ENCODE measurements at places on chromosomes 4 and X. TPM values are rescaled to one million over a fixed set of nuclear protein-coding genes. Genes with fewer than 3 reads are reported as not detected.

Gene PNMA5
- total RNA-seq: not detected

Gene NUDT10
- total RNA-seq: 2.1 TPM

Gene FGG
- not detected for total RNA-seq

Gene PLXNA3
- 29.4 TPM for total RNA-seq

Gene ARAF
- 13.4 TPM for total RNA-seq

Gene PDE6B
- total RNA-seq: 1.2 TPM

Gene DCLK2
- total RNA-seq: 10.1 TPM

Gene PCDH11X
- total RNA-seq: not detected

Gene CFI
- 1.2 TPM for total RNA-seq

Gene ARMCX4
- 10.5 TPM for total RNA-seq

Gene SLC9B1
- total RNA-seq: 0.89 TPM

Gene RBM47
- total RNA-seq: 3.2 TPM

Gene SSX3
- total RNA-seq: not detected

Gene MEPE
- not detected for total RNA-seq

Gene TMEM35A
- 4.2 TPM for total RNA-seq

Gene MAGEB10
- not detected for total RNA-seq

Gene GUCY1B1
- total RNA-seq: 4.9 TPM

Gene MAGEA4
- not detected for total RNA-seq

Gene BMPR1B
- 0.74 TPM for total RNA-seq

Gene CACNA1F
- not detected for total RNA-seq

Gene GAB3
- 3.5 TPM for total RNA-seq

Gene NKRF
- 4.8 TPM for total RNA-seq

Gene CXCL1
- 69.7 TPM for total RNA-seq

Gene PAK3
- total RNA-seq: 2.2 TPM

Gene CCDC120
- 0.65 TPM for total RNA-seq

Gene TDO2
- total RNA-seq: 5.4 TPM

Gene SORBS2
- total RNA-seq: 15.8 TPM

Gene FAM47B
- not detected for total RNA-seq

Gene FOXP3
- total RNA-seq: not detected

Gene DCAF12L1
- total RNA-seq: not detected

Gene PAGE2
- not detected for total RNA-seq
